ENCODE measurements at places on chromosomes 6 and 20. TPM values are rescaled to one million over a fixed set of nuclear protein-coding genes. Genes with fewer than 3 reads are reported as not detected.

DNA sequence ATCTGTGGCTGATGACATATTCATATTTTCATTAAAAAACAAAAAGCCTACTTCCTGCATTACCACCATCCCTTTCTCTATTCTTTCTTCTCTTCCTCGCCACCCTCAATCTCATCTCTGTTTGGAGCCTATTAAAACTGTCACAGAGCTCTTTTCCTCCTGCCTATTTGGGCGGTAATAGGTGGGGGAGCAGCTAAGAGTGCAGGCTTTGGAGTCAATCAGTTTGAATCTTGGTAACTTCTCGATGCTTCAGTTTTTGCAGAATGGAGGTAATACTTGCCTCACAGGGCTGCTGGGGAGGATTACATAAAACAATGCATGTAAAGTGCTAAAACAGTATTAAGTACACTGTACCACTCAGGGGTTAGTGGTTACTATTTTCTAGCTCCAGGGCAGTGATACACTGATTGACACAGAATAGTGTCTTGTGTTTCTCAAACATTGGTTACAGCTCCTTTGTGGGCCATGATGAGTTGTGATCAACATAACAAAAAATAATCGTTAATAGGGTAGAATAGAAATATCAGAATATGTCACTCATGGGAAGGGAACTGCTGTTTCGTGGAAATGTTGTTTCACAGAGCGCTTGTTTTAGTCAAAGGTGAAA is 14.0 kb downstream of the GCLC start:
- no peaks in the 10 kb centered on the region for H3K4me1 ChIP-seq
- no peaks in the 10 kb centered on the region for H3K36me3 ChIP-seq
- no peak for DNase-seq

- H3K27ac ChIP-seq: no peak overlapping the region
- H3K4me1 ChIP-seq: no peaks in the 10 kb centered on the region
- no peak for DNase-seq
- no peaks in the 10 kb centered on the region for H3K27me3 ChIP-seq
Measured at GRCh38 chr6:71011871-71012371, 55.1 kb upstream of the B3GAT2 start.

Gene MDFI
- 14.4 TPM for total RNA-seq

GRCh38 chr6:158962371-158962770 is 37.6 kb downstream of the RSPH3 start:
- H3K4me3 ChIP-seq: no peak overlapping the region
- H3K27ac ChIP-seq: no peak overlapping the region
- H3K4me1 ChIP-seq: no peaks in the 10 kb centered on the region
- DNase-seq: no peak
- no peaks in the 10 kb centered on the region for H3K27me3 ChIP-seq
- no peaks in the 10 kb centered on the region for H3K36me3 ChIP-seq

- H3K27ac ChIP-seq: no peak overlapping the region
- DNase-seq: no peak
- H3K4me1 ChIP-seq: no peaks in the 10 kb centered on the region
- no peaks in the 10 kb centered on the region for H3K36me3 ChIP-seq
- no peak overlapping the region for H3K4me3 ChIP-seq
Measured at GRCh38 chr6:132333639-132334520, 67.4 kb downstream of the MOXD1 start.

DNA sequence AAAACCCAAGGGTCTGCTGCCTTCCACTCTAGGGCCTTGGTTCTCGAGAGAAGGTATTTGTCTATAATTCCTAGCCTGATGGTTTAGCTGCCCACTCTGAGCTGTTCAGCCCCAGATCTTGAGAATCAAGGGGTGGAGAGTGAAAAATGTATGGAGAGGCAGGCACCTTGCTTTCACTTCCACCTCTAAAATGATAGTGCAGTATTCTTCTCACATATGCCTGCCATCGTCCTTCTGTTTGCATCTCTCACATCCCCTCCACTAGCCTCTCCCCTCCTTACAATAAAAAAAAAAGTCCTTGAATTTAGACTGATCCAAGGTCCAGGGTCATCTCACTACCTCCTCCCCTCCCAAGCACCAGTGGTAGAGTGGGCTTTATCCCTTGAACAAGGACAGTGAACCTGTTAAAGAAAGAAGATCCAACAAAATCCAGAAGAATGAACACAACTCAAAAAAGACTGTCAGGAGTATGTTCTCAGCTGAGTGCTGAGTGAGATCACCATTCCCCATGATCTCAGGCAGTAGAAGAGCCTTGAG is 104.2 kb downstream of the HIVEP1 start:
- no peak for DNase-seq
- no peaks in the 10 kb centered on the region for H3K4me1 ChIP-seq
- no peak overlapping the region for H3K4me3 ChIP-seq
- no peak overlapping the region for H3K27ac ChIP-seq
- no peaks in the 10 kb centered on the region for H3K27me3 ChIP-seq

DNA sequence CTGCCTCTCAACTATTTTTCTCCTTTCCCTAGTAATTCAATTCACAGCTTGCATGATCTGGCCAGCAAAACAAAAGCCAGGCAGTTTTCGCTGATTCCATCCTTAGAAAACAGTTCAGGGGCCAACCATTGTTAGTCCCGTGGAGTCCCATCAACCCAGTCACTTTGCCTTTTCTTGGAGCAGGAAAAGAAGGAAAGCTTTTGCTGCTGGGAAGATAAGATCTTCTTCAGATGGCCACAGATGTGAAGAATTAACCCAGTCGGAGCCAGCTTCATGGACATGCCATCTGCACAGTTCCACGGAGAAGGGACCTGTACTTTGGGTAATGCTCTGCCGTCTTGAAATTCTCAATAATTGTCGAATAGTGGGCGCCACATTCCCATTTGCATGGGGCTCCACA is 76.9 kb upstream of the TSHZ2 start:
- H3K27me3 ChIP-seq: no peaks in the 10 kb centered on the region
- no peak for DNase-seq
- H3K4me3 ChIP-seq: no peak overlapping the region
- H3K27ac ChIP-seq: no peak overlapping the region

Gene EPB41L1
- total RNA-seq: 9.7 TPM

Gene CYP39A1
- 18.9 TPM for total RNA-seq

DNA sequence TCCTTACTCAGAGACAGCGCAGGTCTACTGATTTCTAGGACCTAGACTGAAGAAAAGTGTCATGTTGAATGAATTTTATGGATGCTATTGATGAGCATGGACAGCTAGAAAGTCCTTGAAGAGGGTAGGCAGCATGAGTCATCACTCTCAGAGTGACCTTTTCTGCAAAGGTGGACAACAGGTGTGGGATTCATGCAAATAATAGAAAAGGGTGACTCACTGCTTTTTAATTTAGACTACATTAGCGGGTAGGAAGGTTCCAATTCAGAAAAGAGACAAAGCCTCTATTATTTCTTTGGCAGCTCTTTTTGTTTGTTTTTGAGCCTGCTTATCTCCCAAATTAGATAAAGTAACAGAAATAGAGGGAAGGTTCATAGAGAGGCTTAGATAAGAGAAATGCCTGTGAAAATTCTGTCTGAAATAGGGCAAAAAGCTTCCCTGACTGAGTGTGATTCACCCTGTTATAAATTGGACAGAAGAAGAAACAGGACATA is 191.4 kb downstream of the TENT5A start:
- H3K36me3 ChIP-seq: no peaks in the 10 kb centered on the region
- H3K4me1 ChIP-seq: peaks cover 6% of the 10 kb centered on the region
- peak overlapping the region; percentile 66 for H3K27ac ChIP-seq

Gene TINAG
- not detected for total RNA-seq

DNA sequence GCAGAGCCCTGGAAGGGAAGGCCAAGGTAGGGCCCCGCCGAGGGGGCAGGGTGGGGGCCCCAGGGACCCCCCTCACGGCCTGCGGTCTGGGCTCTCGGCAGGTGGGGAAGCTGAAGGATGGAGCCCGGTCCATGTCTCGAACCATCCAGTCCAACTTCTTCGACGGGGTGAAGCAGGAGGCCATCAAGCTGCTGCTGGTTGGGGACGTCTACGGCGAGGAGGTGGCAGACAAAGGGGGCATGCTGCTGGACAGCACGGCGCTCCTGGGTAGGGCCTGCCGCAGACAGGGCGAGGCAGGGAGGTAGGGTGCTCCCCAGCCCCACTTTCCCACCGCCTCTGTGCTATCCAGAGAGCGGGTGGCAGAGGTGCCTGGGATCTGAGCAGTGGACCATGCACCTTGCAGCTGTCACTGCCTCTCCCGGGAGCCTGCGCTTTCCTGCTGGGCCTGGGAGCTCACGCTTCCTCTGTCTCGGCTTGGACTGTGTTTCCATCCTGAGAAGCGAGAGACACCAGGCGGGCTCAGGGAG is 83.1 kb downstream of the SYNJ2 start:
- no peak overlapping the region for H3K4me3 ChIP-seq
- no peaks in the 10 kb centered on the region for H3K27me3 ChIP-seq
- peaks cover 13% of the 10 kb centered on the region for H3K4me1 ChIP-seq
- H3K27ac ChIP-seq: no peak overlapping the region
- no peaks in the 10 kb centered on the region for H3K36me3 ChIP-seq
- no peak for DNase-seq

GRCh38 chr6:65505736-65506135 is 201.3 kb downstream of the EYS start:
- no peaks in the 10 kb centered on the region for H3K4me1 ChIP-seq
- DNase-seq: no peak
- no peaks in the 10 kb centered on the region for H3K27me3 ChIP-seq
- H3K4me3 ChIP-seq: no peak overlapping the region
- H3K27ac ChIP-seq: no peak overlapping the region

Gene TNFRSF21
- 1.0 TPM for total RNA-seq

Gene GGTLC1
- not detected for total RNA-seq

Gene ISM1
- 0.49 TPM for total RNA-seq

DNA sequence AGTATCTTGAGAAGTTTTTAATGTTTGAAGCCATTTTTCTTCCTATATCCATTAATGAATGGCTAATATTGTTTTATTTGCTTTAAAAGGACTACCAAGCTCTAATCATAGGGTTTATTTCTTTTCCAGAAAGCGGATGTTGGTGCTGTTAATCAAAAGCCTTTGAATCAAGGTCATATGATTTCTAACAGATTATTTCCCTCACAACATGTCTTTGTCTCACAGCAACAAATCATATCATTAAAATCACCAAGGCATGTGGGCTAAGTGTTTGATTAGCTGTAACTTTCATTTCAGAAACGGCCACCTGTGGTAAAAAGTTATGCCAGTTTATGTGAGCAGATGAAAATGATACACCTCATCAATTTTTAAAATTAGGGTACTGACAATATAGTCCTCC is 21.7 kb downstream of the TRAF3IP2 start:
- no peaks in the 10 kb centered on the region for H3K4me1 ChIP-seq
- H3K36me3 ChIP-seq: no peaks in the 10 kb centered on the region
- DNase-seq: no peak
- H3K27me3 ChIP-seq: no peaks in the 10 kb centered on the region
- H3K27ac ChIP-seq: peak overlapping the region; percentile 86

DNA sequence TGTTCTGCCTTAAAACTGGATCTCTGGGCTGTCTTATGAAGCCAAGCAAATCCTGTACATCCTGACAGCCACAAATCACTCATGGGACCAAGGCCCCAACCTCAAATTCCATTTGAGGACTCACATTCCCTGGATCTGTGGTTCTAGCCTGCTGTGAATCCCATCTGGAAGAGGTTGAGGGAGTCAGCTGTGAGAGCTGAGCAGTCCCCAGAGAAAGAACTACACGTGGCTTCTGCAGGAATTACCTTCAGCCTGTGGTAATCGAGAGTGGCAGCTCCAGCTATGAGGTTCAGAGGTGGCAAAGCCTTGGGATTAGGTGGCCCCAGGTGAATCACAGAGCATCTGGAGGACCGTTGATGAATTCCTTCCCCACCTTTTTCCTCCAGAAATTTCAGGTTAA is 245.2 kb downstream of the SLC24A3 start:
- H3K36me3 ChIP-seq: no peaks in the 10 kb centered on the region
- DNase-seq: no peak
- no peak overlapping the region for H3K27ac ChIP-seq
- H3K4me3 ChIP-seq: no peak overlapping the region
- no peaks in the 10 kb centered on the region for H3K27me3 ChIP-seq

DNA sequence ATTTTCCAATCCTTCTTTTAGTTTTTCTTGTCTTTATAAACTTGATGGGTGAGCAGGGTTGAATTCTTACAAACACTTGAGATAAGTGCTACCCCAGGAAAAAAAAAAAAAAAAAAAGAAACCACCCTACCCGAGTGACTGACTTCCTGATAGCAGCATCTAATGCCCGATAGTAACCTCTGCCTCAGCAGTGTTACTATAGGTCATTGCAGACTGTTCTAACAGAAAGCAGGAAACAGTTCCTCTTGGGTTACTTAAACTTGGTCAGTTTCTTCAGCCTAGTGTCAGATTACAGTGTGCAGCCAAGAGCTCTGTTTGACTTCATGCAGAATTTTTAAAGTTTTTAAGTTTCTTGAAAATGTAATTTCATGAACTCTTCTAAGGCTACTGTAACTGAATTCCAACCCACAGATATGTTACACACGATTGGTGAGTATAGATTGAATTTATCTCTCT is 2.1 kb downstream of the MYLIP start:
- H3K4me3 ChIP-seq: peak overlapping the region; percentile 84
- H3K27ac ChIP-seq: peak overlapping the region; percentile 99
- no peak for DNase-seq
- no peaks in the 10 kb centered on the region for H3K36me3 ChIP-seq
- no peaks in the 10 kb centered on the region for H3K27me3 ChIP-seq
- peaks cover 12% of the 10 kb centered on the region for H3K4me1 ChIP-seq

Gene FAM83C
- total RNA-seq: not detected

Gene MUCL3
- not detected for total RNA-seq

DNA sequence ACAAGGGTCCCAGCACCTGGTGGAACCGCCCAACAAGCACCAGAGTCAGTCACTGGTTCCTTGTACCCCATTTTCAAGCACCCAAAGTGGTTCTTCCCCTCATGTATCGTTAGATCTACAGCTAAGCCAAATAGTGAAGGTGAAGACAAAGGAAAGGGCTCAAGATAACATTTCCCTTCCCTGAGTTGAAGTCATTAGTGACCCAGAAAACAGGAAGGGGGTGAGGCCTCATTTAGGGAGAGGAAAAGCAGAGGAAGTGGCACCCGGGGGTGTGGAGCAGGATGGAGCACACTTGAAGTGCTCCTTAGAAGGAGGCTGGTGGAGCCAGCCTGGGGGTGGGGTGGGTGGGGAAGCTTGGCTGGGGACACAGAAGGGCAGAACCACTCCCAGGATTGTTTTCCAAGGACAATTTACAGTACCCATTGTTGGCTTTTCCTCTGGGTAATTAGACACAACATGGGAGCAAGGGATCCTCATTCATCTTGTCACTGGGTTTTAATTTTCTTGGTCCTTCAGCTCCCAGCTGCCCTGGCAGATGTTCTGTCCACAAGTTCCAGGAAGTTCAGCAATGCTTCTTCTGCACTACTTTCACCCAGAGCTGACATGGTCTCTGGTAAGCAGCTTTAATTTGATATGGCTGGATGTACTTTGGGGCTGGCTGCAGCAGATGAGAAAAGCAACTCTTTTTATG is 73.3 kb upstream of the CD93 start:
- H3K4me3 ChIP-seq: no peak overlapping the region
- H3K27me3 ChIP-seq: no peaks in the 10 kb centered on the region
- no peaks in the 10 kb centered on the region for H3K36me3 ChIP-seq
- H3K4me1 ChIP-seq: no peaks in the 10 kb centered on the region

Gene CST5
- not detected for total RNA-seq

Gene ARMC2
- 9.1 TPM for total RNA-seq
